ENCODE measurements at places on chromosomes 12 and 14.

GRCh38 chr12:115078990-115079389 is 395.0 kb upstream of the TBX3 start:
- DNase-seq: no peak

GRCh38 chr12:31662176-31662849 is 2.8 kb downstream of the ETFBKMT start:
- DNase-seq: no peak

- no peak for DNase-seq
Measured at GRCh38 chr12:32083489-32083888, 23.2 kb upstream of the BICD1 start.

DNA sequence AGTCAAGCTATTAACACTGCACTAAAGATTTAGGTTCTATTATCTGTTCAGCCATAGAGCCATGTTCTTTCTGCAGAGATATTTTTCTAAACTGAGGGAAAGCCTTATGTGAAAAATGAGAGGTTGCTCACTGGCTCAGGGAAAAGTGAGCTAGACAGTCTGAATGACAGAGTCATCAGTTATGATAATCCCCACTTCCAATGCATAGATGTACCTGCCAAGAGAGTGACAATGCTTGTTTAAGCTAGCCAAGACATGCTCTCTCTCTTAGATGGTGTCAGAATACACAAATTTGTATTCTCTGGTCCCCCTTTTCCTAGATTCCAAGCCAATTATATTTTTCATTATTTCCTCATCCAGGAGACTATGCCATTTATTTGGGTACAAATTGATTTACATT is 176.9 kb upstream of the FRMD6 start:
- no peak for DNase-seq

GRCh38 chr14:104172349-104172748 is 34.0 kb downstream of the KIF26A start:
- no peak for DNase-seq

Measured in activated CD8-positive, alpha-beta T cell treated with anti-CD3 and anti-CD28 coated beads for 36 hours (primary cell).